Kidney epithelial cell (primary cell): ENCODE measurements at places on chromosomes 1 and 21. TPM values are rescaled to one million over a fixed set of nuclear protein-coding genes. Genes with fewer than 3 reads are reported as not detected.

DNA sequence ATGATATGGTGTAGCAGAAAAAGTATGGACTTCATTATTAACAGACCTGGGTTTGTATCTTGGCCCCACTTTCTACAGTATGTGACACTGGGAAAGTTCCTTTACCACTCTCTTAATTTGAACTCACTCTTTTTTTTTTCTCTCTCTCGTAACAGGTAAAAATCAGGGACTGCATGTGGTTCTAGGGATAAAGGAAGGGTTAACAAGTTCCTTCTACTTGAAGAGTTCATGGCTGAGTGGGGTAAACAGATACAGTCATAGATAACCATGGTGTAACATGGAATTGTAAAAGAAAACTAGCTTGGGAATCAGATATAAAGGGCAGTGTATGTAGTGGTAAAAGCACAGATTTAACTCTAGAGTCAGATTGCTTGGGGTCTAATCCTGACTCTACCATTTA, 21.2 kb downstream of the ZYG11B start:
- DNase-seq = no peak

- DNase-seq = no peak
These were observed 139.2 kb downstream of the ETS2 start for GRCh38 chr21:38944903-38945302.

DNA sequence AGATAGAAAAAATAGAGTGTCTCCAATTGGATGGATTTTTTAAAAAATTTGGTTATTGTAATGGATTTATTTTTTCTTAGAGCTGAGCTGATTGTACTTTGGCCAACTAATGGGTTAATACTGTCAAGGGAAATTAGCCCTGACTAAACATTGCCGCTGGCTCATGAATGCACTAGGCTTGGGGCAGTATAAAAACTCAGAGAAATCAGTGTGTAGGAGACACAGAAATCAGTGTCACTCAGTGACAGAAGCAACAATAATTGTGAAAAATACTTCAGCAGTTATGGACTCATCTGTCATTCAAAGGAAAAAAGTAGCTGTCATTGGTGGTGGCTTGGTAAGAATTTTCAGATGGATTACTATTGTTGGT, at the start of gene KMO:
KMO (plus strand) TSS at position 217 of the 370 bp plus-strand sequence; CDS start at position 284, 67 bp downstream.
- no peak for DNase-seq

GRCh38 chr1:202291961-202292712, 49.6 kb downstream of the UBE2T start:
- no peak for DNase-seq

- DNase-seq = no peak
These were observed 83.5 kb downstream of the MAN1C1 start for GRCh38 chr1:25700144-25700523.

The LCE3E gene
- not detected in 2 replicates for total RNA-seq

The FBXO44 gene
- total RNA-seq = 14.4 and 23.6 TPM in 2 replicates

The GFI1 gene
- total RNA-seq = 0.21 and 1.3 TPM in 2 replicates

The MLLT11 gene
- total RNA-seq = 26.4 and 26.8 TPM in 2 replicates

DNA sequence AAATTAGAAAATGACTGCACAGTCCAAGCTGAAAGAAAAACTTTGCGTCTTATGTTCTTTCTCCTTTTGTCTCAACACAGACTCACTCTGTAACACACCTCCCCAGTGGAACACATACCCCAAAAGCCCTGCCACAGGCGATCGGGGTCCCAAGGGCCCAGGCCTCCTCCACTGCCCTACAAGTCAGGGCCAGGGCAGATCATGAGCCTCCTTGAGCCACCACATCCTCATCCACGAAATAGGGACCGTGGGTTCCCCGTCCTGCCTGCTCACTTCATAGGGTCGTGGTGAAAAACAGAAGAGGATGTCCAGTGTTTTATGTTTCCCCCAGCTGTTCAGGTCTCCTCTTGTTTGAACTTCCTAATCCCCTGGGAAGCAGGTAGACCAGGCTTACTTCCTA, 116.7 kb downstream of the KCNN3 start:
- DNase-seq = no peak

The NOTCH2NLA gene
- 44.1 and 51.8 TPM in 2 replicates for total RNA-seq

DNA sequence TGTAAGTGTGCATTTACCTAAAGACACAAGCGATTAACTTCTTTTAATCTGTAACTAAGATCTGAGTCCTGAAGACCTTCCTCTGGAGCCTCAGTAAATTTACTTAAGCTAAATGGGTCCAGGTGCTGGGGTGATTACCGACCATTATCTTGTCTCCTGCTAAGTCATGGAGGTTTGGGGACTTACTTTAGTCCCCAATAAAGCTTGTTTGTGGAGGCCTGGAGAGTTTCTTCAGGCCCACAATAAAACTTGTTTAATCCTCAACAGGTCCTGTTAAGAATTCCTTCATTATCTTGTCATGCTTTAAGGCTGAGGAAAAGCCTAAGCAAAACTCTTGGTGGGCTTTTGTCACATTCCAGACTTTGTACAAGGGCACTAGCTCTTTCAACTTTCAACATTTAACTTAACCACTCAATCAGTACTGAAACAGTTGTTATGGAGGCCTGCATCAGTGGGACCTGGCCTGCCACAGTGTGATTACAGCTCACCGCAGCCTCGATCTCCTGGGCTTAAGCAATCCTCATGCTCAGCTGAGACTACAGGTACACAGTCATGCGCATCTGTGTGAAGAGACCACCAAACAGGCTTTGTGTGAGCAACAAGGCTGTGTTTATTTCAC, 84.0 kb downstream of the FMO4 start:
- DNase-seq = no peak

The RCC2 gene
- 80.2 and 80.8 TPM in 2 replicates for total RNA-seq

- no peak for DNase-seq
These were observed 22.2 kb downstream of the MAPKAPK2 start for GRCh38 chr1:206706806-206707366.

The MAP3K6 gene
- 8.6 and 12.0 TPM in 2 replicates for total RNA-seq

The S100A7 gene
- not detected in 2 replicates for total RNA-seq

The GPR25 gene
- not detected in 2 replicates for total RNA-seq
